ENCODE measurements at places on chromosomes 11 and 22. TPM values are rescaled to one million over a fixed set of nuclear protein-coding genes. Genes with fewer than 3 reads are reported as not detected.

APOA1 gene
- 0.60 TPM for polyA plus RNA-seq

UPK3A gene
- 0.47 TPM for polyA plus RNA-seq

ANKRD49 gene
- polyA plus RNA-seq = 35.2 TPM

C11orf97 gene
- not detected for polyA plus RNA-seq

OR52M1 gene
- polyA plus RNA-seq = not detected

SCN4B gene
- 0.45 TPM for polyA plus RNA-seq

MYOD1 gene
- not detected for polyA plus RNA-seq

FAM227A gene
- polyA plus RNA-seq = 4.3 TPM

MED15 gene
- 27.7 TPM for polyA plus RNA-seq

DCUN1D5 gene
- polyA plus RNA-seq = 136 TPM

IL18 gene
- polyA plus RNA-seq = 1.8 TPM

LDLRAD3 gene
- 8.5 TPM for polyA plus RNA-seq

MS4A4A gene
- polyA plus RNA-seq = not detected

HTATIP2 gene
- 50.0 TPM for polyA plus RNA-seq

KRTAP5-10 gene
- not detected for polyA plus RNA-seq

PARVG gene
- polyA plus RNA-seq = not detected

DYNC2H1 gene
- 22.5 TPM for polyA plus RNA-seq

MMP3 gene
- polyA plus RNA-seq = not detected

RPS19BP1 gene
- 216 TPM for polyA plus RNA-seq

FXYD6 gene
- polyA plus RNA-seq = 26.2 TPM

TUBGCP6 gene
- 18.6 TPM for polyA plus RNA-seq

LSP1 gene
- 0.96 TPM for polyA plus RNA-seq

SLN gene
- polyA plus RNA-seq = not detected

SLC16A8 gene
- 0.56 TPM for polyA plus RNA-seq

PHOX2A gene
- polyA plus RNA-seq = 0.23 TPM

Data from GM23338 (cell line).